Right hindlimb (tissue), 1 donor: ENCODE measurements at places on chromosomes 13 and 19.

DNA sequence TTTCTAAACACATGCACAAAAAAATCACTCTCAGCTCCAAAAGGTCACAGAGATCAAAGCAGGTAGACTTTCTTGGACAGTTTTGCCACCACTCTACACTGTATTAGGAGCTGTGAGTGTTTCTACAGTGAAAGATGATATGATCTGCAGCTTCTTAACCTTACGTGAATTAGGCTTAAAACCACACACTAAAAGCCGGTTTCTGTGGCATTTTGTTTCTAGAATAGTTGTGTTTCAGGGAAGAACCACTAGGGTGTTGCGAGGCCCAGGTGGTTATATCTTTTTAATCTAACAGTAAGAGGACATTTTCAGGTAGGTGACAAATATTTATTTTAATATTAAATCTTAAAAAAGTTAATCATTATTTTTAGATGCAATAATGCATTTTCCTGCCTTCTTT, 216.4 kb downstream of the KLF5 start:
- DNase-seq, result no peak

- DNase-seq, result no peak
These were observed 54.6 kb upstream of the RAP2A start for GRCh38 chr13:97379386-97379785.

DNA sequence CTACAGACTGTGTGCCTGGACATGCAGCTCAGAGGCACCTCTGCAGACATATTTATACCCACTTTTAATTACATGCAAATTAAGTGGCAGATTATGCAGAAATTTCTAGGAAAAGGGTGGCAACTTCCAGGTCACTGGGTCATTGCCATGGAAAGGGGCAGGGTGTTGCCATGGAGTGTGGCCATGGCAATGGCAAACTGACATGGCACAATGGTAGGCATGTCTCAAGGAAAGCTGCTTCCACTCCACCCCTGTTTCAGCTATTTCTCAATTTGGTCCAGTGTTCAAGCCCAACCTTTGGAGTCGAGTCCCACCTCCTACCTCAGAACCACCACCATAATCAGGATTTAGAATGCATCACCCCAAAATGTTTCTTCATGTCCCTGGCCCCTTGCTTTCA, 170.7 kb upstream of the TSHZ3 start:
- DNase-seq, result no peak

DNA sequence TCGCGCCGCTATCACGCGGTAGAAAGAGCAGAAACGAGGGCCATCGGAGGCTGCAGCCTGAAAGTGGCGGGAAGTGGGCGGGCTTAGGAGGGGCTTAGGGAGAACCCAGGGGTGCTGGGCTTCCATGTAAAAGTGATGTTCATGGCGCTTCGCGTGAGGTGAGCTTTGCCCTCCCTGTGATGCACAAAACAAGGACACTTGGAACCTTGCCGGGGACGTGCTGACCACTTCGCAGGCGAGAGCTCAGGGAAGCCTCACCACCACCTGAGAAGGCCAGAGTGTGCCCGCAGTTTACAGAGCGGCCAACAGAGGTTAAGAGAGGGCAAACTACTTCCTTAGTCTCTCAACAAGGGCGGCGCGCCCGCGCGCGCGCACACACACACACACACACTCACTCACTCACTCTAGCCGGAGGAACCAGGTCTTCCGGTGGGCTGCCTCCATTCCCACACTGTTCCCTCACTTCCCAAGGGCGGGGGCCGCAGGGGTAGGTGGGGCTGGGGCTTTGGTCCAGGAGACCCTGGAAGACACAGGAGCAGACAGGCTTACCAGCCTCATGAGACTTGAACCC, 651 bp downstream of the GAPDHS start:
- DNase-seq, result no peak

GRCh38 chr13:39196965-39197646, 158.8 kb downstream of the NHLRC3 start:
- DNase-seq, result no peak

DNA sequence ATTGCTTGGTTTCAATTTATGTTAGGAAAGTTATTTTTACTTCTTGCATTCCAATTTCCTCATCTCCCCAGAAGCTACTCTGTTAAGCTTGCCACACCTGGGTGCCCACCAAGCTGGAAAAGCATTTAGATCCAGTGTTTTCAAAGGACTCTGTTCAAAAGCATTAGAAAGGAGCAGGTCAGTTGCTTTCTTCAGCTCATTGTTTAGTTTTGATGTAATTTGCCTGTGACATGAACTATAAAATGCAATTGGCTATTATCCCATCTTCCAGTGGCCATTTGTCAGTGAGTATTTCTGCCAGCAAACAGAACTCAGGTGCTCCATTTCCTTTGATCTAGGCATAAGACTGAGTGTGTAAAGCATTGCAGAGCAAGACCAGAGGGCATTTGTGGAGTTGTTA, 46.7 kb upstream of the RNF113B start:
- DNase-seq, result no peak

DNA sequence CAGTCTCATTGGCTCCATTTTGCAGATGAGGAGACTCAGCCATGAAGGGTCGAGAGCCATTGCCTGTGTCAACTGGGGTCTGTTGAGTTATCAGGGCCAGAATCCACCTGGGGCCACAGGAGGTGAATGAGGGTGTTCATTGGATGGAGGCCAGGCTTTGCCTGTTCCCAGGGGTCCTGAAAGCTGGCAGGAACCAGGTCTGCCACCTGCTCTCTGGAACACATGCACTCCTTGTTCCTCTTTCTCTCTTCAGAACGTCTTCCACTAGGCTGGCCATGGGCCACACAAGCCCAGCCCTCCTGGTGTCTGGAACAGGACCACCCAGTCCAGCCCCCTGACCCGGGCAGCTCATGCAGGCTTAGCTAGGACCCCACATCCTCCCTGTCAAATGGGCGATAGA, 21.1 kb downstream of the PPP1R37 start:
- no peak for DNase-seq

DNA sequence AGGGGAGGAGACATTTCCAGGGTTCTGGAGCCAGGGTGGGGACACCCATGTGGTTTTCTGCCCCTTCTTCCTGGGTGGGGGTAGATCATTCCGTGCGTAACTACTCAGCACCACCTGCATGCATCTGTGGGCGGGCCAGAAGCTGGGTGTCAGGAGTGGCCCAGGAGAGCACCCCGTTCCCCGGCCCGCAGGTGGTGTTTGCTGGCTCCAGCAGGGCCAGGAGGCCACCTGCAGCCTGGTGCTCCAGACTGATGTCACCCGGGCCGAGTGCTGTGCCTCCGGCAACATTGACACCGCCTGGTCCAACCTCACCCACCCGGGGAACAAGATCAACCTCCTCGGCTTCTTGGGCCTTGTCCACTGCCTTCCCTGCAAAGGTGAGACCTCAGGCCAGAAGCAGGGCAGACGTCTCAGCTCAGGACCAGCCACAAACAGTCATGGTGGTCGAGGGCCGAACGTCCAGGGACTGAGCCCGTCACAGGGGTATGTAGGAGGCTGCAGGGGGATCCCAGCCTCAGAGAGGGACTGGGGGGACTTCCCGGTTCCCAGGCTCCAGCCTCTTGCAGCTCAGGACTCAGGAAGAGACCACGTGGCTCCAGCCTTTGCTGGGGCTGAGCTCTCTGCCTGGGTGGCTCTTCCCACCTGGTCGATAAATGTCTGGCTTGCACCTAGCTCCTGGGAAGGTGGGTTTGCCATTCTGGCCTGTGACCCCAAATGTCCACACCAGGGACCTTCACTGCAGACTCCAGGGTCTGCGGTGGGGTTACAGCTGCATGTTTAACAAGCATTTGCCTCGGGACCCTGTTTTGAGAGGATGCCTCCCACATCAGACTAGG, 1.6 kb downstream of the FSTL3 start:
- no peak for DNase-seq

GRCh38 chr19:1612114-1613086, 7.1 kb upstream of the UQCR11 start:
- no peak for DNase-seq

- peak; percentile 53 for DNase-seq
These were observed 4.9 kb upstream of the NWD1 start for GRCh38 chr19:16714702-16715287.

DNA sequence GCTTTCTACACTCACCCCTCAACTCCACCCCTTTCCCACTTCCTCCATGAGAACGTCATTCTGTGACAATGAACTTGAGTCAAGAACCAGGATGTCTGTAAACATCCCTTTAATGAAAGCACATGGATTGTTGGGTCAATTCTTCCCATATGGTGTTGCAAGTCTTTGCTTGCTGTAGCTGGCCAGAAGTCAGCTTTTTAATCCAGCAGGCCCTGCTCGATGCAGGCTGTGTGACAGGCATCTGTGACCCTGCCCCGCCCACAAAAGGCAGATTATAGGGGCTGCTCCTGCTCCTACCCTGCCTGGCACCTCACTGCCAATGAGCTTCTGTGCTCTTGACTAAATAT, 78.0 kb downstream of the STARD13 start:
- peak; percentile 55 for DNase-seq

DNA sequence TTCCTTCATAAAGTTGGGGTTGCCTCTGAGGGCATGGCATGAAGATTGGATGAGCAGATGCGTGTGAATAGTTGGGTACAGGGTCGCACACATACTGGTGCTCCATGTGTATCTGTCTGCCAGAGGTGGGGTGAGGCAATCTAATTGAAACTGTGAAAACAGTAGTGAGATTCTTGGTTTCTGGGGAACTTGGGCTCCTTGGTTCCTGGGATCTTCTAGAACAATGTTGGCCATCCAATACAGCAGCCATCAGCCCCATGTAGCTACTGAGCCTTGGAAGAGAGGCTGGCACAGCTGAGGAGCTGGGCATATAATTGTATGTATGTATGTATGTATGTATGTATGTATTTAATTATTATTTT, 616 bp downstream of the FCHO1 start:
- DNase-seq, result no peak

DNA sequence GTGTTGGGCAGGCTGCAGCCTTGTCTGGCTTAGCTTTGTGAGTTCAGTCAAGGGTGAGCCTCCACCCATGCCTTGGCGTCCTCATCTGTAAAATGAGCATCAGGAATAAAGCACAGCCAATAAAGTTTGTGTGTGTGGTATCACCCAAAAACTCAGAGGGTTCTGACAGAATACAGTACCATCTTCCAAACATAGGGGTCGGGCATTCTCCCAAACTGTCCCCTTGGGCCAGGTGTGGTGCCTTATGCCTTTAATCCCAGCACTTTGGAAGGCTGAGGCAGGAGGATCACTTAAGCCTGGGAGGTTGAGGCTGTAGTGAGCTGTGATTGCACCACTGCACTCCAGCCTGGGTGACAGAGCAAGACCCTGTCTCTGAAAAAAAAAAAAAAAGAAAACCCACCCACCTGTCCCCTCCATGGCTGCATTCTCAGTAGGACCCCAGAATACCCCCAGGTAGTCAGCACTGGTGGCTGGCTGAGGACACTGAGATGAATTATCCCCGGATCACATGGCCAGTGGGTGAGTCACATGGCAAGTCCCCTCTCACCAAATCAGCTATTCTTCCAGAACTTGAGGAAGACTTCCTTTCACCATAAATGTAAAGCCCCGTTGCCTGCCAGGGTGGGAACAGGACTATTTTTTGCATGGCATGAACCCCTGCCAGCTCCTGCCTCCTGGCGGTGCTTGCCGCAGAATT, 18.6 kb downstream of the POP4 start:
- DNase-seq, result no peak

DNA sequence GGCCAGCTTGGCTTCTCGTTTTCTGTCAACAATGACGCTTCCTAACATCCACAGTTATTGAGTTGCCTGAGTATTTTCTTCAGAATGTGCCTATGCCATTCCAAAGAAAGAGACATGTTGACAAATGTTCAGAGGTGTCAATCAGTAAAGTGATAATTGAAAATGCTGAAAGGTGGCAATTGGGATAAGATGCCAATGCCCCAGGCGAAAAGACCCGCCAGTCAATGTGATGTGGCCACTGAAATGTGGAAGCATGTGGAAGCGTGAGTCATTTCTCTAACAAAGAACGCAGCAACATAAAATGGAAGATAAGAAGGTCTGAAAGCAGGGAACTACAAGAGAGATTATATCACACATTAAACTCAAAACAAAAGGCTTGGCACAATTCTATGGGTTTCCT, 882.2 kb upstream of the SLC10A2 start:
- DNase-seq, result no peak

- DNase-seq, result no peak
These were observed 13.9 kb upstream of the EIF3G start for GRCh38 chr19:10133596-10133995.

- DNase-seq, result no peak
These were observed 13.5 kb upstream of the BCL3 start for GRCh38 chr19:44735011-44735410.

GRCh38 chr19:5775668-5776309, 8.8 kb downstream of the PRR22 start:
- no peak for DNase-seq

DNA sequence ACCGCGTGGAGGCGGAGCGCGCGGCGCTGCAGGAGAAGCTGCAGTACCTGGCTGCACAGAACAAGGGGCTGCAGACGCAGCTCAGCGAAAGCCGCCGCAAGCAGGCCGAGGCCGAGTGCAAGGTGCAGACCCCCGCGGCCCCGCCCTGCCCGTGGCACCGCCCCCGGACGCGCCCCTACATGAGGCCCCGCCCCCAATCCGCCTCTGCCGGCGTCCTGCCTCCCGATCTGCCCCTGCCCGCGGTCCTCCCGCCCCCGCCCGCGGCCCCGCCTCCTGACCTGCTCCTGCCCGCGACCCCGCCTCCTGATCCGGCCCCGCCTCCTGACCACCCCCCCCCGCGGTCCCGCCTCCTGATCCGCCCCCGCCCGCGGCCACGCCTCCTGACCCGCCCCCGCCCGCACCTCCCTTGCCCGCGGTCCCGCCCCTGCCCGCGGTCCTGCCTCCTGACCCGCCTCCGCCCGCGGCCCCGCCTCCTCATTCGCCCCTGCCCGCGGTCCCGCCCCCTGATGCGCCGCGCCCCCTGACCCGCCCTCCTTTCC, 11.7 kb downstream of the PRR36 start:
- peak; percentile 78 for DNase-seq

DNA sequence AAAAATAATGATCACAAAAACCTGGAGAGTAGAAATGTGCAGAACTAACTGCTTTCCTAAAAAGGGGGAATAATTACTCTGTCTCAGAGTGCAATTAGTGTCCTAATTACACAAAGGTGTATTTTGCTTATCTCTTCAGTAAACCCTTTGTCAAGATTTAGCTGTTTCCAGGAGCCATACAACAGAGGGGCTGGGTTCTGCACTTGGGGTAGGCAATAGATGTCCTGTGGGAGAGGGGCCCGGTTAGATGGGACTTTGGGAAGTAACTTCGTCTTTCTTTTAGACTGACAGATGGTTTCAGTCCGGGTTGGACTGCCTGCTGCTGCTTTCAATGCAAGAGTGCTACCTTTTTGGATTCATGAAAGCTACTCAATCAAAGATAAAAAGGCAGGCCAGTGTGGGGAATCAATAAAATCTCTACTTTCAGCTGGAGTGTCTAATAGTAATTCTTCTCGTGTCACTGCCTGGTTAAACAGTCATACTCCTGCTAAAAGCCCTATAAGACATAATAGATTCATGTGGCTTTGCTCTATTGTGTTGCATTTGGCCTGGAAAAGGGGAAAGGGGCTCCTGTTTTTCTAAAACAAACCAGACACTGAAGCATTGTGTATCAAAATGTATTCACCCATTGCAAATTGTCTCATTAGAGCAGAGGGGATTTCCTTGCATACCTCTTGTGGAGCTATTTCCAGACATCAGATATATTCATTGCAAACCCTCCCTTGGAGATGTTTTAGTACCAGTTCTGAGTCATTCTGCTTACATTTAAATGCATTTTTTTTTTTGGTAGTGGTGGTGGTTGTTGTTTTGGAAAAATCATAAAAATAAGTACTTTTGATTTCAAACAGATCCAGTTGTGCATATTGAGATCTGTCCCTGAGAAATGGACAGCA, 83.3 kb upstream of the PCDH8 start:
- DNase-seq, result no peak

- DNase-seq, result no peak
These were observed 440.4 kb upstream of the PRR20A start for GRCh38 chr13:56700324-56700723.
